NCI-H1930 (cell line): ENCODE measurements at places on chromosomes 4 and X.

GRCh38 chr4:162683659-162684370 is 482.9 kb downstream of the NAF1 start:
- DNase-seq: no peak

GRCh38 chr4:14293582-14293981 is 666.1 kb upstream of the BOD1L1 start:
- DNase-seq: no peak

DNA sequence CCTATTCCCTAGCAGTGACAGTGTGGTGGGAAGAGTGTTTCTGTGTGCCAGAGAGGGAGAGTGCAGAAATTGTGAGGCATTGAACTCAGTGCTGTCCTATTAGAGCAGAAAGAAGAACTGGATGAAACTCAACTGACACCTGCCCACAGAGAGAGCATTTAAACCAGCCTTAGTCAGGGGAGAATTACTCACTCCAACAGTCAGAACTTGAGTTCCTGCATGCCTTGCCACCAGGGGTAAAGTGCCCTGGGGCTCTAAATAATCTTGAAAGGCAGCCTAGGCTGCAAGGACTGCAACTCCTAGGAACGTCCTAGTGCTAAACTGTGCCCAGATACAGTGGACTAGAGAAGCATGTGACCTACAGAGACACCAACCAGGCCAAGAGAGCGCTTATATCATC is 12.8 kb downstream of the CYSLTR1 start:
- DNase-seq: no peak

DNA sequence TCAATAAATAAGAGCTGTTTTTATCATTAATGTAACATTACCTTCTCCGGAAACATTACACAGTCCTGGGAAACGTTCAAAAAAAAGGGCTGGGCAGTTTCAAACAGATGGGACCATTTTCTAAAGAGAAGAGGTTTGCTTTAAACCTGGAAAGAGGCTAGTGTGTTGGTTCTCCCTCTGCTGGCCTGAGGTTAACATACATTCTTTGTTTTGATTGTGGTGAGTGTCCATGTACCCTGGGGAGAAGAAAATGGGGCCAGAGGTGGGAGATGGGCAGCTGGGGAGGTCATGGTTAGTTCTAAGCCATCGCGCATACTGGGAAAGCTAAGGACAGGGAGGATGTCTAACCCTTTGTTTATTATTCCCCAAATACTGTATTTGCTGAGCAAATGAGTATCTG is 194.7 kb downstream of the CPEB2 start:
- DNase-seq: peak; percentile 1

DNA sequence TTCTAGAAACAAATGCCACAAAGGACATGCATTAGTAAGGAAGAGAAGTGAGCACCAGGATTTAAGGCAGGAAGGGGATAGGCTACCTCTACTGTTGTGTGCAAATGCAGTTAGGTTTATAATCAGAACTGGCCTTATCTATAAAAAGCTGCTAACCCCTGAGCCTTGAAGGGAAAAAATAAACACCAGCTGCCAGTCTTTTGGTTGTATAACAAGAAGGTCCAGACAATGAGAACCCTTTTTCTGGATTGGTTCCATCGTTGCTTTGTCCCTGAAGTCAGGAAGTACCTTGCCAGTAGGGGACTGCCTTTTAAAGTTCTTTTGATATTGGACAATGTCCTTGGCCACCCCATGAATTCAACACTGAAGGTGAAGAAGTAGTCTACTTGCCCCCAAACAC is 126.7 kb upstream of the OTUD4 start:
- DNase-seq: no peak

DNA sequence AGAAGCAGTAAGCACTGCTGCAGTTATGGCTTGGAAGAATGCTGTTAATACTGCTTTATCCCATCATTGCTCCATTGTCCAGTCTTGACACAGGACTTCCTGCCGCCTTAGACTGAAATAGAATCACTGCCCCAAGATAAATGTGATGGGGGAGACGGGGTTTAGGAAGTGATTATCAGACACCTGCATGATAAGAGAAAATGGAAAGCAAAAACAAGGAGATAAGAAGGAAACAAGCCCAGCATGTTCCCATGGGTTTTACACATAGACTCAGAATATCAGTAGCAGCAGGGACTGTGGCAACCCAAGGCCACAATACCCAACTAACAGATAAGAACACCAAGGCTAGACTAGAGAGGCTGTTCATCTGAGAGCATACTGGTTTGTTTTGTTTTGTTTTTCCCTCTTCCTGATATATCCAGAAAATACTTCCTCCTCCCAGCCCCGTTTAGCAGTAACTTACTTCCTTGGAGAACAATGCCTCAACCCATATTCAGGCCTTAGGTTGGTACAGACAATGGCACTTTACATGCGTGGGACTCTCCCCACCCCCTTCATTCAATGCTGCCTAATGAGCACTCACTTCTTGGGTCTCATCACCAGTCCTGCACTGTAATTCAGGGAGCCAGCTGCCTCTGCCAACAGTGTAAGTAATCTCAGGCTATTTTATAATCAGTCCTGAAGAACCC is 232.6 kb downstream of the CBR4 start:
- no peak for DNase-seq

- DNase-seq: no peak
Observed at GRCh38 chrX:68908071-68908470, 79.2 kb downstream of the EFNB1 start.

- DNase-seq: no peak
Observed at GRCh38 chr4:4554234-4554633, 12.4 kb upstream of the STX18 start.

DNA sequence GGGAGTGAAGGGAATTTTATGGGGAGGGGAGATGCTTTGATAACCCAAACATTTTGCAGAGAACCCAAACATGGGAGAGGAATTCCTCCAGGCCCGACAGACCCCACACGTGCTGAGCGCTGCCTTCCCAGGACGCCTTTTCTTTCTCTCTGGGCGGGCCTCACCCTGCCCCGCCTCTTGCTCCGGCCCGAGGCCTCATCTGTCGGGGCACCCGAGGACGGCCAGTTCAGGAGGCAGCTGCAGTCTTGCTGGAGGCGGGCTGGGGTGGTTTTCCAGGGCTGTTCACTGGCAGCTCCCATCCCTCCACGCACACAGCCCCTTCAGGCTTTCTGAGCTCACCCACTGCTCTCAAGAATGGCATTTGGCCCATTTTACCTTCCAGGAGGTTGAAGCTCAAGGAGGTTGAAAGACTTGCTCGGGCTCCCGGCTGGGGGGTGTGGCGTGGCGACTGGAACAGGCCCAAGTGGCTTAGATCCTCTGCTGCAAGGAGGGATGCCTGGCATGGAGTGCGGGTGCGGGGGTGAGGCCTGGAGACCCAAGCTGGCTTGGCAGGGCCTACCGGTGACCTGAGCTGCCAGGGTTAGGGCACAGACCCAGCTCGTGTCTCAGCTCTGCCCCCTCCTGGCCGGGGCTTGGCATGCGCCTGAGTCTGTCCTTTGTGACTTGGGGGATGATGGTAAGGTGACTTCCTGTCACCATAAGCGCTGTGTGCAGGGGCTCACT is 99.2 kb downstream of the PSAPL1 start:
- DNase-seq: no peak

DNA sequence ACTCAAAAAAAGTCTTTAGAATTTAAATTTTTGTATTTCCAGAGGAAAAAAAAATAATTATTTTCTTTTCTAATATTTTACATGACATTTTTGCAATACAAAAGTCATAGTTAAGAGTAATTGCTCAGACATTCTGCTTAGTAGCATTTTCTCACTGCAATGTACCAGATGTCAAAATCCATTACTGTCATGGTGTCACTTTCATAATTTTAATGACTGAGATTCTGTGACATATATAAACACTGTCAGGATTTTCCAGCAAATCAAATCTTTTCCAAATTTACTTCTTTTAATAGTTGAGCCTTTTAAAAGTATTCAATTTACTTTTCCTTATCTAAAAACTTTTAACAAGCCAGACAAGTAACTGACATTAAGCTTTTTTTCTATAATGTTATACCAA is 422.7 kb downstream of the GRIA2 start:
- no peak for DNase-seq

- no peak for DNase-seq
Observed at GRCh38 chr4:173391701-173392100, 7.2 kb downstream of the SCRG1 start.

- DNase-seq: no peak
Observed at GRCh38 chr4:21470535-21470934, 478.0 kb downstream of the KCNIP4 start.

DNA sequence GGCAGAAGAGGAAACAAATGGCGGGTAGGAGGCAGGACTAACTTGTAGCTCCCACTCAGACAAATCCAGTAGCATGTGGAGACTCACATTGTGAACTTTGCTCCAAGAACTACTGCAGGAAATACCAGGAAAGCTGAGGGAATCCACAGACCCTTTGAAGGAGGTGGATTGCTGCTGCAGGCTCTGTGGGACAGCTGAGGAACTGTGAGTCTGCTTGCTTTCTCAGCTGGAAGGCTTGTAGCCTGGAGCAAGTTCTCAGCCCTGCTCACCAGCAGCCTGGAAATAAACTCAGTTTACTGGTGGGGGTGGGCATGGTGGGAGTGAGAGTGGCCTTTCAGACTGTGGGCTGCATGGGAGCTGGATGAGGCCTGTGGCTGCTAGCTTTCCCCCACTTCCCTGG is 16.0 kb downstream of the RTL3 start:
- no peak for DNase-seq

DNA sequence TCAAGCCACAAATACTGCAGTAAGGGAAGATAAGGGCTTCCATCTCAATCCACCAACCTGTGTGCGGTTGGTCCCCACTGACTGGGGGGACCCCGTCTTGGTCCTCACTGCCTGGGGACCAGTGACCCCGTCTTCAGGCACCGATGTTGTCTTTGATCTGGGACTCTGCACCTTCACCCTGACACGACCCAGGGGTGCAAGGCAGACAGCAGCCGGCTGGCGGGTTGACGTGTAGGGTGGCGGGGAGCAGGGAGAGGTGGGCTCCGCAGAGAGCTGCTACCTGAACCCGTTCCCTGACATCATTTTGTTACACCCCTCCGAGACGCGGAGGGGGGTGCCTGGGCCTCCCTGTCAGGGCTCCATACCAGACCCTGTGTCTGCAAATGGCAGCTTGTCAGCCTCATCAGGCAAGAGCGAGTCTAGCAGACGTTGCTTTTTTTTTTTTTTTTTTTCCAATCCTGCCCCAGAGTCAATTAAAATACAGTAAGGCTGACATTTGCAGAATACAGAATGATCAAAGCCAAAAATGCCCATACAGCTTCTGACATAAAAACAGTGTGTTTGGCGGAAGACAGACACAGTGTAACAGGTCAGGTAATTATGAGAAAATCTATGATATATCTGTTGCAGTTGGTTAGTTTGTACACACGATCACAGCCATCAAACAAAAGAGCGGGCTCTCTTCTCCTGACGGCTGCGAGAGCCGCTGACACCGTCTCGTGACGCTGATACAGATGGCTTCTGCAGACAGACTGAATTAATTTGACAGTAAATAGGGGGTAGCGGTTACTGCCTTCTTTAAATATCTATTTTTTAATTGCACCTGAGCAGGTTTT is 118.6 kb downstream of the CRLF2 start:
- no peak for DNase-seq

- DNase-seq: no peak
Observed at GRCh38 chr4:150781191-150781590, 199.2 kb downstream of the MAB21L2 start.

- DNase-seq: no peak
Observed at GRCh38 chr4:90996813-90997212, 869.6 kb downstream of the CCSER1 start.

- no peak for DNase-seq
Observed at GRCh38 chrX:133482056-133482952, 67.0 kb upstream of the GPC4 start.

- no peak for DNase-seq
Observed at GRCh38 chrX:30806187-30806728, 82.8 kb downstream of the TAB3 start.

- DNase-seq: no peak
Observed at GRCh38 chr4:148426643-148427042, 15.6 kb downstream of the NR3C2 start.

DNA sequence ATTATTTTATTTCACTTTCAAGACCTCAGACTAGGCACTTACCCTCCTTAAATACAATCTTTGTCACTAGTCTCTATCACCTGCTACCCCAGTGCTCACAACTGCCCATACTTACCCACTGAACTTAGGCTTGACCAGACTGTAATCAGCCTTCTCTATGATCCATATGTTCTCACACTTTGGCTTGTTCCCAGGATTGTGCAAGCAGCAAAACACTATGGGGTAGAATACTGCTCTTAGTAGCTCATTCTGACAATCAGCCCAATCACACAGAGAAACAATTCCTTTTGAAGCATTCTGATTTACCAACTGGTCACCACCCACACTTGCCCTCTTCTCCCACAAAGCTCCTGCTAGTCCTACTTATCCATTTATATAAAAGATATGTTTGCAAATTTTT is 878.3 kb downstream of the FSTL5 start:
- DNase-seq: no peak

DNA sequence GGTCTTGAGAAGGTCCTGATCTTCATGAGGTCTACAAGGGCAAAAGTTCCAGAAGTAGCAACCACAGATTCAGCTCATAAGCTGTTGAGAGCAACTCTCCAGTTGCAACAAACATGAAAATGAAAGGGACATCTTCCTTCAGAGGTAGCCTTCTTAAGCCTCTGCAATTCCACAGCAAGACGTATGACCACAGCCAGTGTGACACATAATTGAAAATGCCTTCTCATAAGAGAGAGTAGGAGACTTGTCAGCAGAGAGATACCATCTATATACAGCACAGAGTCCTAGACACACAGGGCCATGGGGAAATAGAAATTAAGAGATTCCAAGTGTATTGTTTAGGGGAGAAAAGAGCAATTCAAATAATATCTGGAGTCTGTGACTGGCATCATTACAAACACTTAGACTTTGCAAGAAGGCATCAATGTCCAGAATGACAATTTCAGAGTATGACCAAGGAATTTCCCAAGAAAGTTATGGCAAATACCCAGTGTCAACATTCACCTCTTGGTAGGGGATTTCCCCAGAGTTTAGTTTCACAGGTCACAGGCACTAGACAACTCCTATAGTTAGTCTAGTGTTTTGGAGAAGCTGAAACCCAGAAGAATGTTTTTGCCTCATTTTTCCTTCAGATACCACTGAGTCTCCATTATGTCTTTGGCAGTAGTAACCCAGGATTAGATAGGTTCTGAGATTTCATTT is 340.3 kb downstream of the ZNF674 start:
- no peak for DNase-seq
